Anterior cingulate cortex (tissue), 58 donors: ENCODE measurements at places on chromosomes 16 and 17.
A peak's percentile ranks its signal among the peaks of the same experiment; 100 is the strongest.

- DNase-seq: peak; percentile 14
These were observed at the start of gene TLCD3B for GRCh38 chr16:30030841-30031413. Gene TLCD3B (minus strand): TSS chr16:30031271. CDS start chr16:30030527, 744 bp downstream.

GRCh38 chr16:48081656-48082055, 74.1 kb downstream of the ABCC12 start:
- DNase-seq: no peak

- DNase-seq: no peak
These were observed 12.3 kb downstream of the CANT1 start for GRCh38 chr17:78997231-78997741.

- no peak for DNase-seq
These were observed 166.3 kb downstream of the MSI2 start for GRCh38 chr17:57422574-57423164.

- no peak for DNase-seq
These were observed 6.7 kb upstream of the LHX1 start for GRCh38 chr17:36930583-36930900.

- no peak for DNase-seq
These were observed 122.3 kb upstream of the CIBAR2 start for GRCh38 chr16:85234310-85235204.

DNA sequence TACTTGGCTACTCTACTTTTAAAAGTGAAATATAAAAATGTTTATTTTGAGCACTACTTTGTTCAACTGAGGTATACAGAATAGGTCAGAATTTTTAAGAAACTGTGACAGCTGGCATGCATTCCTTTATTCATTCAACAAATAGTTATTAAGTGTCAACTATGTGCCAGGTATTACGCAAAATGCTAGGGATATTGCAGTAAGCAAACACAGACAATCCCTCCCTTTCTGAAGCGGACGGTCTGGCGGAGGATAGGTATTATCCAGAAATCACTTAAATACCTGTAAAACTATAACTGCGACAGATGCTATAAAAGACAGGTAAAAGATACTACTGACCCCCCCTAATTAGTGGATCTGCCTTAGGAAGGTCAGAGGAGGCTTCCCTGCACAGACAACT, 26.1 kb downstream of the METTL16 start:
- DNase-seq: no peak

- no peak for DNase-seq
These were observed 32.8 kb upstream of the RASD1 start for GRCh38 chr17:17528696-17529652.
